ENCODE measurements at places on chromosomes 1 and 21.

DNA sequence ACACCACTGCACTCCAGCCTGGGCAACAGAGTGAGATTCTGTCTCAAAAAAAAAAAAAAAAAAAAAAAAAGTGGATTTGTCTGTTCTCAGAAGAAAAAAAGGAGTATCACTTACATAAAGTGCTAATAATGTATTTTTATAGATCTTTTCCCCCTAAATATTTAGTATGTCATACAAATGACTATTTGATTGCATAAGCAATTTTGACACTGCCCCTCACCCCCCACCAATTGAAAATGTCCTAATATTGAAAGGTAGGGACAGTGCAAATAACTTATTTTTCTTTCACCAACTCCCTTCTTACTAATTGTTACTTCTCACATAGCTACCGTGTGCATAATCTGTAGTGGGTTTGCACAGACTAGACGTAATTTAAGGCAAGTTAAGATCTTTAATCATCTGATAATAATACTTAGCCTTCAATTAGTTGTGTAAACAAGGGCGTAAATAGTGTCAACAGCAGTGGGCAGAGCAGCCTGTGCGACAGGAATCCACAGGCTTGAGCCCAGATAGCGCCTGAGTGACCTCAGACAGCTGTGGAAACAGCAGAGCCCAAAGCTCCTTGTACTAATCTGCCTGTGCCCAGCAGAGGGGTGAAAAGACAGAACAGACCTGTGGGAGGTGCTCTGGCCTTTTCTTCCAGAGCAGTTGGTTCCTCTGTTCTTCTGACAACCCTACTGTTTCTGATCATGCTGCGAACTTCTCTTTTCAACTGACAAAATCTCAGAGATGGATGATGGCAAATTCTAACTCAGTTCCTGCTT is 4.5 kb upstream of the IER5 start:
- DNase-seq: no peak

- DNase-seq: no peak
Measured at GRCh38 chr21:15243406-15243805, 178.6 kb upstream of the NRIP1 start.

DNA sequence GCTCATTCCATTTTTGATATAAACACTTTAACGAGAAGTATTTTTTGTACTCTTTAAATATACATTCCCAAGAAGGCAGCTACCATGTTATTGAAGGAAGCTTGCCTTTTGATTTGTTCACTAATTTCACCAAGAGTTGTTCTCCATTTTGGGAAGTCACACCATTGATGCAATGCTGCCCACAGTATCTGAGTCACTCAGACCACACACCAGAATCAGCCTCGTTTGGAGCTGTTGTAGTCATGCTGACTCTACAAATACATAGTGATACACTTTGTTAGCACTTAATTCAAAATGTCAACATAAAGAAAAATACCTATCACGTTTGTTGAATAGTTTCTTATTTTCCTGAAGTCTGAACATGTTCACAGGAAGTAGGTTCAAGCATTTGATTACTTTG is 78.7 kb downstream of the PAPPA2 start:
- no peak for DNase-seq

DNA sequence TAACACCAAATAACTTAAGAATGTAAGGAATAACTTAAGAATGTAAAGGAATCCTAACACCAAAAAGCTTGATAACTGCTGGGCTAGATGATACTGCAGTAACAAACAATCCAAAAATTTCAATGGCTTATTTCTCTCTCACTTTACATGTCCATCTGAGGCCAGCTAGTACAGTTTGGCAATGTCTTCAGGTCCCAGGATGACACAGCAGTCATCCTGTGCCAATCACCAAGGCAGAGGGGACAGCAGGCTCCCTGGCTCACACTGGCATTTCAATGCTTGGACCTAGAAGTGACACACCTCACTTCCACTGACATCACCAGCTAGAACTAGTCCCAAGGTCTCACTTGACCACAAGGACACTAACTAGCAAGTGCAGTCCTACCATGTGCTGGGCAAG is 15.3 kb downstream of the DNAJC11 start:
- no peak for DNase-seq
